Memory B cell (primary cell): ENCODE measurements at places on chromosomes 4 and X.

GRCh38 chrX:136021903-136022302, 36.7 kb downstream of the SLC9A6 start:
- DNase-seq: no peak

DNA sequence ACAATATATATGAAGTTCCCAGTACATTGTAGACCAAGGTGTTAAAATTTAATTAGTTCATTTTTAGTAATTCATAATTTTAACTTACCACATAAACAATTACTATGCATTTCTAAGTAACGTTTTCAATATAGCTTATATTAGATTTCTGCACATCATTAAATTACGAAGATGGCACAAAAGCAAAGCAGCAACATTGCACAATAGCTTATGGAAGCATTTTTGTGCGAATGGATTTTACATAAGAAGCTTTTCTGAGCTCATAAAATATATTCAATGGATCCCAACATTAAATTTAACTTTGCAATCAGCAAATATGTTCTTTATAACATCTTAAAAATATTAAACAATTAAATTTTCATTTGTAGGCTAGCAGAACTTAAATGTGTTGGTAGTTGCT, 875.4 kb downstream of the ADGRL3 start:
- DNase-seq: no peak

GRCh38 chr4:42018451-42018850, 28.1 kb downstream of the SLC30A9 start:
- DNase-seq: no peak

GRCh38 chr4:8050555-8051206, 107.9 kb downstream of the ABLIM2 start:
- DNase-seq: no peak

GRCh38 chr4:80740375-80740774, 290.1 kb upstream of the BMP3 start:
- no peak for DNase-seq

GRCh38 chr4:167908816-167909215, 183.5 kb upstream of the ANXA10 start:
- DNase-seq: no peak

DNA sequence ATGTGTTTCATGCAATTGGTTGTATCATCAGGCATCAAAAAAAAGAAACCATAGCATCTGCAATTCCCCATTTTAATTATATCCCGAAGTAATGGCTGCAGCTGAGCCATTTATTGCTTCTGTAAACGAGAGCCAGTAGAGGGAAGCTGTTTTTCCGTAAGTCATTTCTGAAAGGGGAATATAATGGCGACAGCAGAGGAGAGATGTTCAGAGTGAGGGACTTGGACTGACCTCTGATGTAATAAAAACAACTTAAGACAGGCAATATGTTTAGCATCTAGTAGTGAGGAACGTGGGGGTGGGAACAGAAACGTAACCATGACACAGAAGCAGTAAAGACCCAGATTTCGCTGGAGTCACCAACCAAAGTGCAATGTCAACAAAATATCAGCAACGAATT, 31.5 kb upstream of the NAA11 start:
- DNase-seq: no peak

- no peak for DNase-seq
These were observed 47.2 kb upstream of the HS3ST1 start for GRCh38 chr4:11475871-11476270.

DNA sequence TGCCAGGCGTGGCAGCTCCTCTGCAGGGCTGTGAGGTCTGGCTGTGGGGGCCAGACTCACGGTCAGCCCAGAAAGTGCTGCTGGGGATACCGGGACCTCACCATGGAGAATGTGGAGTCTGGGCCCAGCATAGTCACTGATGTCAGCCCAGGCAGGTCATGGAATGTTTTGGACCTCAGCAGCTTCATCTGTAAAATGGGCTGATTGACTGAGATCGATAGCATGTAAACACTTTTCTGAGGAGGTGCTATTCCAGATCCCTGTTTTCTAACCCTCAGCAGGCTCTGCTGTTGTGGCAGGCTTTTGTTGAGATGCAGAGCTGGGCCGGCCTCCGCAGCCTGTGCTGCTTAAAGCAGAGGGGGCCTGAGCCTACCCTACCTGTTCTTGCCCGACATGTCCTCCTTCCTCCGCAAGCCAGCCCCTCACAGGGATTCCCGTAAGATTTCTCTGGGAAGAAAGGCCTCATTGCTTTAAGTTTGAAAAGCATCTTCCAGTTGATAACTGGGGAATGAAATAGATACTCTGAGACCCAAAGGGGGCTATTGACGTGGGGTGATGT, 38.3 kb upstream of the HGFAC start:
- no peak for DNase-seq
